DMS79 treated with DMSO at 0.1 percent for 48 hours (cell line): ENCODE measurements at places on chromosomes 2 and 18.

DNA sequence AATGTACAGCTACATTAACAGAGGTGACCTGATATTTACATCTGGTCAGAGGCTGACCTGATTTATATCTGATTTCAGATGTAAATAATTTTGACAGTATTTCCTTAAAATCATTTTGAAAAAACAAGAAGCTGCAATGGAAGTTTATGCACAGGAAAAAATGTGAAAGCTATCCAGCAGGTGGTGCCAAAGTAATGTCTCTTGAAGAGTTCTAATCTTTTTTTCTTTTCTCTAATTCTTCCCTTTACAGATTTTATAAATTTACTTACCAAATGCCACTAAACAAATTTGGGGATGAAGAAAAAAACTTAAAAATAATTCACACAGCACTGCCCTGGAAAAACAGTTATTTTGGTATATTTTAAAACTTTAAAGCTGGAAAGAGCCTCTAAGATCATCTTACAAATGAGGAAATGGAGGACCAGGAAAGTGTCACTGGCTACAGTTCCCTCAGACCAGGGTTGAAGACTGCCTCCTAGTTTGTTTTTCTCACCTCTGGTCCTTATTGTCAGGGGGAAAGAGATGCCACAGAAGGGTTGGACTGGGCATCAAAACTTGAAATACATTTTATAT lies 16.4 kb upstream of the FBLN7 start:
- peak; percentile 62 for DNase-seq

DNA sequence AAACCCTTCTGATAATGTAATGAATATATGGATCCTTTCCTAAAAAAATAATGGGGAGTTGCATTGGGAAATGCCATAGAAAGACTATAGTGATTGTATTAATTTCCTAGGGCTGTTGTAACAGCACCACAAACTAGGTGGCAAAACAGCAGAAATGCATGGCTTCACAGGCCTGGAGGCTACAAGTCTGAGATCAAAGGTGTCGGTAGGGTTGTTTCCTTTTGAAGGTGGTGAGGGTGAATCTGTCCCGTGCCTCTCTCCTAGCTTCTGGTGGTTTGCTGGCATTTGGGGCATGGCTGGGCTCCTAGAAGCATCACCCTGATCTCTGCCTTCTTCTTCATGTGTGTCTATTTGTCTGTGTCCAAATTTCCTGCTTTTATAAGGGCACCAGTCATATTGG lies 149.7 kb downstream of the INHBB start:
- DNase-seq = no peak

- DNase-seq = peak; percentile 73
Measured at GRCh38 chr2:52220393-52220792, 1188.5 kb upstream of the NRXN1 start.

DNA sequence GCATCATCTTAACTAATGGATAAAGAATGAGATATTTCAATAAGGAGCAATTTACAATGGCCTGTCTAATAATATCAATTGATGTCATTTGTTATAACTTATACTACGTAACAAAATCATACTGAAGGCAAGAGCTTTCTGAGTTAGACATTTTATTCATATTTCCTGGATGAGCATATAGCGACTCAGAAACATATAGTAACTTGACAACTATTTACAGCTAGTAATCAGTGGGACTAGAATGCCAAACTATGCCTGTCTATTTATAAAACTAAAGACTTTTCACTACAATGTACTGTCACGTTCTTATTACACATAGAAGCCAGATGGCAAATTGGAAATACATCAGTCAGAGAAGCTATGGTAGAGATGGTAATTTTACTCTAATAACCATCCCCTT lies 766.2 kb upstream of the TMEFF2 start:
- DNase-seq = no peak

- no peak for DNase-seq
Measured at GRCh38 chr2:148044322-148044721, 23.4 kb downstream of the MBD5 start.

DNA sequence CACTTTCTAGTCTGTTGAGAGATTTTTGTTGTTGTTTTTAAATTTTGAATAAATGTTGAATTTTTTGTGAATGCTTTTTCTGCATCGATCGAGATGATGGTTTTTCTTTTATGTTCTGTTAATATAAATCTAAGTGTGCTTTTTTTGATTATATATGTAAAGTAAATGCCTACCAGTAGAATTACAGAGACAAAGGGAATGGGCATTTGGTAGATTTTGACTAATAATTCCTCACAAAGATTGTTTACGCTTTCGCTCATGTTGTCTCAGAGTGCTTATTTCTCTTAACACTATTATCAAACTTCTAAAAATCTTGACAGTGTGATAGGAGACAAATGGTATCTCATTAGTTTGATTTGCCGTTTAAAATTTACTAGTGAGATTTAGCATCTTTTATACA lies 3.7 kb downstream of the MYO3B start:
- DNase-seq = no peak

GRCh38 chr2:183919926-183920325 lies 678.4 kb upstream of the ZNF804A start:
- DNase-seq = no peak

- DNase-seq = peak; percentile 82
Measured at GRCh38 chr2:24360050-24360962, at the start of gene ITSN2. ITSN2 (minus strand) TSS chr2:24360536; CDS start chr2:24328082, 32,454 bp downstream.

- DNase-seq = no peak
Measured at GRCh38 chr2:173109253-173110188, 33.9 kb downstream of the MAP3K20 start.

GRCh38 chr18:3616142-3616541 lies 166.2 kb downstream of the TGIF1 start:
- DNase-seq = no peak
